ENCODE measurements at places on chromosomes 2 and 18.

- DNase-seq: no peak
These were observed 19.9 kb upstream of the ELAC1 start for GRCh38 chr18:50947899-50948298.

DNA sequence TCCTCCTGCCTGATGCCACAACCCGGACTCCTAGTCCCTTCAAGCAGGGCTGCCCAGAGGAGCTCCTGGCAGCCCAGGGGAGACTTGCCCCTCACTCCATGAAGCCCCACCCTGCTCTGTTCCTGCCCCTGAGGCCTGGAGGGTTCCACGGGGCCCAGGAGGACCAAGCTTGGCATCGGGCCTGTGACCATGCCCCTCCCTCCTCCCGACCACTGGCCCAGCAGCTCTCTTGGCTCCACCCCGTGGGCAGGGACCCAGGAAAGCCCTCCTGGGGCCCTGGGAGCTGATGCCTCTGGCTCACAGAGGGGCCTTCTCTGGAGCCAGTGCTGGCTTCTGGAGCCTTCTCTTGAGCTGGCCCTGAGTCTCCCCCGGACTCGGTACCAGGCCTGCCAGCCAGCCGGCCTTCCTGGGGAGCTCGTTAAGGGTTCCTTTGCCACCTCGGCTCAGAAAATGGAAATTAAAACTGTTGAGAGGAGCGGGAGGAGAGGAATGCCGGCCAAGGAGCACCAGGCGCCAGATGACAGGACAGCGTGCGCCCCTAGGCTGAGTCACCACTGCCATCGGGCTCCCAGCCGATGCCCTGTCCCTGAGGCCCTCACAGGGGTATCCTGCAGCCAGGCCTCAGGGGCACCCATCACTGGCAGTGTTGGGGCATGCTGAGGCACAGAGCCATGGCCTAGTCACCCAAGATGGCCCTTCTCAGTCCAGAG lies 40.6 kb upstream of the SNED1 start:
- no peak for DNase-seq

GRCh38 chr2:5666798-5667197 lies 25.4 kb upstream of the SOX11 start:
- DNase-seq: no peak

- no peak for DNase-seq
These were observed 74.0 kb downstream of the MYO1B start for GRCh38 chr2:191319186-191319585.

- no peak for DNase-seq
These were observed 51.8 kb downstream of the NTSR2 start for GRCh38 chr2:11617984-11618707.

DNA sequence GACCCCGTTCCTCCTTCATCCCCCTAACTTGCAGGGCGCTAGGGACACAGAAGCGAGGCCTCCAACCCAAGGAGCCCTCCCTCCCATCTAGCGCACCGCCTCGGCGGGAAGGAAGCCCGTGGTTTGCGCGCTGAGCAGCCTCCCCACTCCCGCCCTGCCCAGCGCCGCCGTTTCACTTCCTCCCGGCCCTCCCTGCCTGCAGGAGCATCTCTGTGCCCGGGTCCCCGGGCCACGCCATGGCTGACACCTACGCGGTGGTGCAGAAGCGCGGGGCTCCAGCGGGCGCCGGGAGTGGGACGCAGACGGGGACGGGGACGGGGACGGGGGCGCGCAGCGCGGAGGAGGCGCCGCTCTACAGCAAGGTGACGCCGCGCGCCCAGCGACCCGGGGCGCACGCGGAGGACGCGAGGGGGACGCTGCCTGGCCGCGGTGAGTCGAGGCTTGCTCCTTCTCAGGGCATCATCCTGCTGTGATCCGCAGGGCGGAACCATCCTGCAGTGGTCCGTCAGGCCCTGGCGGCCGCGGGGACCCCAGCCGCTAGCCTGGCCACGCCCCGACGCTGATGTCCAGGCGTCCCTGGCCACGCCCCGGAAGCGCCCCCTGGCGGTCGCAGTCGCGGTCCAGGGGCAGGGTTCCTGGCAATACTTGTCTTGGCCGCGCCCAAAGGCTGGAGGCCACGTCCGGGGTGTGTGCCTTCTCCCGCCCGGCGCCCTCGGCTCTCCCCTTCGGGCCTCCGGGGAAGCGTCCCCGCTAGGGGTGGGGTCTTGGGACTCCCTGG lies 16.4 kb downstream of the PTPN18 start:
- peak; percentile 97 for DNase-seq

Data from upper lobe of right lung (tissue), 1 donor.